ENCODE measurements at places on chromosomes 3 and 15.

GRCh38 chr3:151944356-151944755, 70.9 kb downstream of the SUCNR1 start:
- no peak for DNase-seq

- no peak for DNase-seq
Measured at GRCh38 chr3:8325306-8325705, 176.3 kb upstream of the LMCD1 start.

GRCh38 chr3:159605776-159606175, 382.9 kb upstream of the IL12A start:
- no peak for DNase-seq

DNA sequence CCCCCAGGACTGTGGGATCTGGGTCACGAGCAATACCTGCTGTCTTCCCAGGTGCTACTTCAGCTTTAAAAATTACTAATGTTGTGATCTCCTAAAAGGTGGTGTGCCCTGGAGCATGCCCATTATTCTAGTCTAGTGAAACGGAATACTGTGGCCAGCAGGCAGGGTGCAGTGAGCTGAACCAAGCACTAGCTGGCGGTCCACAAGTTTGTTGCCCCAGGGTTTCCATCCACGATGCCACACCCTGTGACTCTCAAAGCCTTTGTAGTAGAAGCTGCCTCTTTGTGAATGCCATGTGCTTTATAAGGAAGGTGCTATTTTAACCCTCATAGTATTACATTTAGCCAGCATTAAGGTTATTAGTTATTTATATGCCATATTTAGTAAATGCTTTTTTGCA, 49.1 kb downstream of the PXYLP1 start:
- no peak for DNase-seq

GRCh38 chr3:193305356-193305755, 64.3 kb downstream of the PLAAT1 start:
- DNase-seq: no peak

Measured in neural progenitor cell (in vitro differentiated cells).